Esophagus squamous epithelium (tissue), 5 donors: ENCODE measurements at places on chromosomes 16 and 17.

- no peak for DNase-seq
These were observed 75.3 kb upstream of the GNAO1 start for GRCh38 chr16:56115817-56116576.

- DNase-seq: no peak
These were observed 24.7 kb downstream of the POLR2A start for GRCh38 chr17:7508846-7509245.

DNA sequence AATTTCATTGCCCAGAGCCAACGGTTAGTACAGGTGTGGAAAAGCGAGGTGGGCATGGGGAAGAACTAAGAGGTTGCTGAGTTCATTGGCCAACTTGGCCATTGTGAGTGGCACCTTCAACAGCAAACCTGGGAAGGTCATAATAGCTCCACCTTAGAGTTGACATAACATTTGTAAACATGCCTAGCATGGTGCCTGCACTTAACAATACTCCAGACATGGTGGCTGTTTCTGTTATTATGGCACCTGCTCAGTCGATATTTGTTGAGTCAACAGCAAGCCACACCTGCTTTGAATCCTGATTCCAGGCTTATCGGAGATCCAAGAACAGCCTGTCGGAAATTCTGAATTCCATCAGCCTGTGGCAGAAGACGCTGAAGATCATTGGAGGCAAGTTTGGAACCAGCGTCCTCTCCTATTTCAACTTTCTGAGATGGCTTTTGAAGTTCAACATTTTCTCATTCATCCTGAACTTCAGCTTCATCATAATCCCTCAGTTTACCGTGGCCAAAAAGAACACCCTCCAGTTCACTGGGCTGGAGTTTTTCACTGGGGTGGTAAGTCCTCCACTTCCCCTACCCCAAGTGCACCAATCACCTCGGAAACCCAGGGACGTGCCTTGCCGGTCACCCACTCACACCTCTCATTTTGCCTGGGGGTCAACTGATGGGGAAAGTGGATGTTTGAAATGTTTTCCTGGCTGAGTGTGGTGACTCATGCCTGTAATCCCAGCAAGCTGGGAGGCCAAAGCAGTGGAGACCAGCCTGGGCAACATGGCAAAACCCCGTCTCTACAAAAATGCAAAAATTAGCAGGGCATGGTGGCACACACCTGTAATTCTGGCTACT, 46.0 kb downstream of the TMC5 start:
- DNase-seq: no peak

DNA sequence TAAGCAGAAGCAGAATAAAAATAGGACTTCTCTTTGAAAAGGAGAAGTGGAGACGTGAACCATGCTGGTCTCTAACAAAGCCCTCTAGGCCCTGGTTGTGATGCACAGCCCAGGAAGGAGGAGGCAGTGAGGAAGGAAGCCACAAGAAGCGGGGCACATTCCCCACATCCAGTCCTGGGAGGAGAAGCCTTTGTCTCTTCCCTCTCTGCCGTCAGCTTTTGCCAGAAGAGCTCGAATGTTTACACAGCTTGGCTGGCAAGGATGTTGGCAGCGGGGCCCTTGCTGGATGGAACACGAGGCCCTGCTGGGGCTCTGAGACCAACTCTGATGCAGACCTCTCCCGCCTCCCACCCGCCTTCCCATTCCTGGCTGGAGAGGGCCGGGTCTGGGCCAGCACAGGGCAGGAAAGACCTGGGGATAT, 91.3 kb downstream of the MAF start:
- DNase-seq: no peak

DNA sequence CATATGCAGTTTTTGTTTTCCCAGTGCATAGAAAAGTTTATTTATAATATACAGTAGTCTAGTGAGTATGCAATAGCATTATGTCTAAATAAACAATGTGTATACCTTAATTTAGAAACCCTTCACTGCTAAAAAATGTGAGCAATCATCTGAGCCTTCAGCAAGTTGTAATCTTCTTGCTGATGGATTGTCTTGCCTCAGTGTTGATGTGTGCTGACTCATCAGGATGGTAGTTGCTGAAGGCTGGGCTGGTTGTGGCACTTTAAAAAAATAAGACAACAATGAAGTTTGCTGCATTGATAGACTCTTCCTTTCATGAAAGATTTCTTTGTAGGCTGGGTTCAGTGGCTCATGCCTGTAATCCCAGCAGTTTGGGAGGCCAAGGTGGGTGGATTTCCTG, 13.9 kb upstream of the CAPNS2 start:
- no peak for DNase-seq

DNA sequence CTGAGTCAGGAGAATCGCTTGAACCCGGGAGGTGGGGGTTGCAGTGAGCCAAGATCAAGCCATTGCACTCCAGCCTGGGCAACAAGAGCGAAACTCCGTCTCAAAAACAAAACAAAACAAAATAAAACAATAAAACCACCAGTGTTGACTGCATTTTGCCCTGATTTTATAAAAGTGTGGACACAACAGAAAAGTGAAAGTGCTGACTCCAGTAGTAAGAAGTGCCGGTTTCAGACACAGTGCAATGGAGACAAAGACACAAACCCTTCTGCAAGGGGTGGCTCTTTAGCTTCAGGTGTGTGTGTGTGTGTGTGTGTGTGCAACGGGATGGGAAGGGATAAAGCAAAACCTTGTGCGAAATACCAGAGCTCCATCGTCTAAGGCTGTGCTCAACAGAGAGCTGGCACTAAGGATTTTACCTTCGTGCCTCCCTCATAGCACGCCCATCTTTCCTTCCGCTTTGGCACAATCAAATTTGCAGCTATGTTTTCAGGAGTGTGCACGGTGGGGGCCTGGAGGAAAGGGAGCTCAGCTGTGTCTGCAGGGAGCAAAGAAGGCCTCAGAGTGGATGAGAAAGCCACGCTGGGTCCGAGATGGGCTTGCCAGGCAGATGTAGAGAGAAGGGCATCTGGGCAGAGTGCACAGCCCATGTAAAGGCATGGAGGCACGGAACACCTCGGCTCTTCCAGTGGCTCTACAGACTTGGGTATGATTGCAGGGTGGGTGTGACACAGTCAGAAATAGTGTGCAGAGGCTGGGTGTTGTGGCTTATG, 15.5 kb downstream of the MXRA7 start:
- DNase-seq: no peak

DNA sequence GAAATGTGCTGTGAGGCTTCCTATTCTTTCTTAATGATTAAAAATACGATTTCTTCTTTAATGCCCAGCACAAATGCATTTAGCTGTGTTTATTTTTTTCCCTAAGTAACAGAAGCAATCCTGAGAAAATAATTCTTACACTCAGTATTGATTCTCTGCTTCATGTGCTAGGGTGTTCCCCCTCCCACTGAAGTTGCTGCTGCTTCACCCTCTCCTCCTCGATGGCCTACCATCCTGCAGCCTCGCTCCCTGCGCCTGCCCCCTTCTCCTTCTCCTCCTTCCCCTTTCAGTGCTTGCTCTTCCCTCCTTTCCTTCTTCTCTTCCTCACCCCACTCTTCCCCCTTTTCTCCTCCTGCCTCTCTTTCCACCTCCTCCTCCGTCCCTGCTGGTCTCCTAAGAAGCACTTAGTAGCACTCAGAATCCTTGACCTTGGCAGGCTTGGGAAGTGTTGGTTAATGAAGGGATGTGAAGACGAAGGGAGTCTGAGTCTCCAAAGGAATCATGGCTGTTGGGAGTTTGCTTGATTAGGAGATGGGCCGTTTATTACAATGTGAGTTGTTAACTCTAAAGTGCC, 119.7 kb downstream of the RPTOR start:
- DNase-seq: no peak

DNA sequence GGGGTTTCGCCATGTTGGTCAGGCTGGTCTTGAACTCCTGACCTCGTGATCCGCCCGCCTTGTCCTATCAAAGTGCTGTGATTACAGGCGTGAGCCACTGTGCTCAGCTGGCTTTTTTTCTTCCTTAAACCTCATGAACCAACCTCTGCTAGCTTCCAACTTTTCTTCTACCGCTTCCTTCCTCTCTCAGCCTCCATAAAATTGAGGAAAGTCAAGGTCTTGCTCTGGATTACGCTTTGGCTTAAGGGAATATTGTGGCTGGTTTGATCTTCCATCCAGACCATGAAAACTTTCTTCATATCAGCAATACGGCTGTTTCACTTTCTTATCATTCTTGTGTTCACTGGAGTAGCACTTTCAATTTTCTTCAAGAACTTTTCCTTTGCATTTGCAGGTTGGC, 57.5 kb upstream of the SDK2 start:
- DNase-seq: no peak

- DNase-seq: no peak
These were observed 126.9 kb upstream of the AXIN2 start for GRCh38 chr17:65688307-65688706.

- no peak for DNase-seq
These were observed 26.4 kb upstream of the RPL38 start for GRCh38 chr17:74177018-74177450.

DNA sequence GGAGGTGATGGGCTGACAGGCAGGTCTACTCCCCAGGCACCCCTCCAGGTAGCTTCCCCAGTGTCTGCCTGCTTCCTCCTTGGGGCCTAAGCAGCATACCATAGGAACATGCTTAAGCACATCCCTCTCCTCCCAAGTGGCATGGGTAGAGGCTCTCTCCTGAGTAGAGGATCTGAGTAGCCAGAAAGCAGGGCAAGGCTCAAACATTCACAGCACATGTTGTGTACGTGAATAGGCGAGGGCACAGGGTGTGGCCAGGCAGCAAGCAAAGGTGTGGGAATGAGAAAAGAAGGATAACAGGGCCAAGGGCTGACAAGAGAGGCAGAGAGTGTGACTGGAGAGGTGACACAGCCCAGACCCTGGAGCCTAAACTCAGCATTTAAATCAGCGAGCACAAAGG, 29.7 kb upstream of the GFOD2 start:
- DNase-seq: no peak

DNA sequence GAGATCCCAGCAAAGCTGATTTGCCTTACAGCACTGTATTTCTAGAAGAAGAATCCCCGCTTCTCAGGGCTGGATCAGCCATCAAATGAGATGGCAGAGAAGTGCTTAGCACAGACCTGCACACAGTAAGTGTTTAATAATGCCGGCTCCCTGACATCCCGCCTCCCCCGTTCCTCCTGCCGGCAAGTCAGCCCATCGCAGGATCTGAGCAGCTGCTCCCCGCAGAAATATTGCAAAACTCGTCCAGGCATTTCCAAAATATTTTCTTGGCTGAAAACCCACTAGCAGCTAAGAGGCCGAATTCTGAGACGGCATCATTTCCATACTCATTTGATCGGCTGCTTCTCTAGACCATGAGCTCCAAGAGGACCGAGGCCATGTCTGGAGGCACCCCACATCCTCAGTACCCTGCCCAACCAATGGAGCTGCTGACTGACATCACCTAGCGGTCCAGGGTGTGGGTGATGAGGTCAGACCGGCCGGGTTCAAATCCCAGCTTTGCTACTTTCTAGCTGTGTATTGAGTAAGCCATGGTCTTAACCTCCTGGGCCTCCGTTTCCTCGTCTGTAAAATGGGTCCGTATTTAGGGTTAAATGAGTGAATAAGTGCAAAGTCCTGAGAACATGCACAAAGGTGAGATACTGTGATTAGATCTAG, 251.5 kb downstream of the KATNIP start:
- DNase-seq: no peak

DNA sequence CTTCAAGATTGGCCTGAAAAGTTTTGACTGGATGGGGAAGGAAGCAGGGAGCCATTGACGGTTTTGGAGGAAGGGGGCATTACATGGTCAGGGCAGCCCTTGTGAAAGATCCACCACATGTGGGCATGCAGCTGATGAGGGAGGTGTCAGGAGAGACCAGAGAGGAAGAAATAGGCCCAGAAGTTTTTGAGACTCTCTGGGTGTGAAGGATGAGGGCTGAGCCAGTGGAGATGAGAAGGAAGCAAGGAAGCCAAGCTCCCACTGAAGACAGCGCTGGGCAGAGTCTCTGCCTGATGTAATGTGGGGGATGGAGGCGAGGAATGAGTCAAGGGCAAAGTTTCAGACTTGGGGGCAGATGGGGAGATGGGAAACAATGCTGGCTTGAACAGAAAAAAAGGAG, 530 bp downstream of the CCL17 start:
- no peak for DNase-seq

DNA sequence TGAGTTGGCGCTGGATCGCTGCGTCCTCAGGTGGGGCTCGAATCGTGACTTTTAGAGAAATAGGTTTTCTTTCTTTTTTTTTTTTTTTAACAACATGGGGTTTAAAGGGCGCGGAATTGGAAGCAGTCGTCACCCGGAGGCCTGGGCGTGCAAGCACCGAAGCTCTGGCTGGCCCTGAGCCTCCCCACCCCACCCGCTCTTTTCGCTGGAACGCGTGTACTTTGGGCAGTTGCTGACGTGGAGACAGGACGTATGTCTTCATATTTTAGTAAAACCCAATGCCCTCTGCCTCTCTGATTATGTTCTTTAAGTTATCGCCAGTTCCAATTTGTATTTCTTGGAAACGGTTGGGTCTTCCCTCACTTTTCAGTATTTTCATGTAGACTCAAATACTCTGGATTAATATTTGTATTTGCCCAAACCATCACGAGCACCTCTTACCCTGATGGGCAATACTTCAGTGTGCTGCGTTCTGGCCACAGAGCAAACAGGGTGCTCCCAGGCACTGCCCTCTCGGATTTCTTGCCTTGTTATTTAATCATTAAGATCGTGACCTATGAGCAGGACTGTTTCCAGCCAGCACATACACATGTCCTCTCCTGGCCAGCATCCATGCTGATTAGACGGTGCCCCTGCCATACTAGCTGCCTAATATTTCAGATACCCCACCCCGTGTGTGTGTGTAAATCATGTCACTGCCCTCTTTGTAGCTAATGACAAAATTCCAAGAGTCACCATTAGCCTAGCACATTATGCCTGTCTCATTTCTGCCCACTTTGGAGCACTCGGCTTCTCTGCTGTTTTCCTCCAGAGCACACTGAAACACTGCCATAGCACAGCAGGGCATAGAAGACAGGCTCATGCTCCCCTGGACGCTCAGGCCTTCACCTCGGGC, 805 bp upstream of the C16orf95 start:
- DNase-seq: no peak

- DNase-seq: no peak
These were observed 63.3 kb upstream of the CNTNAP4 start for GRCh38 chr16:76213860-76214259.

DNA sequence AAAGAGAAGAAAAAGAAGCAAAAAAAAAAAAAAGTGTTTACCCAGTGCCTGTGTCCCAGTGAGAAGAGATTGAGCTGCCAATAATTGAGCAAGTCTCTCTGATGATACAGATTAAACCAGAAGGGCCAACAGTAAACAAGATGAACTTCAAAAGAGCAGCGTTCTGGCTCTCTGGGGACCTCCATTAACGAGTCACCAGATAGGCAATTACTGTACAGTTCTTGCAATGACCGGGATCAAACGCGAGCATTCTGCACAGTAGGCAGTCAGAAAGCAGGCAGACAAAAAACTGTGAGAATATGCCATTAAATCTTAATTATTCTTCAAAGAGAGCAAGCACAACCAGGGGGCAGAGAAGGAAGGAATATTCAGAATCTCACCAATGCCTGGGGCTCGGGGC, 626.1 kb downstream of the TMEM114 start:
- no peak for DNase-seq
